ENCODE measurements at places on chromosomes 1 and 21.

DNA sequence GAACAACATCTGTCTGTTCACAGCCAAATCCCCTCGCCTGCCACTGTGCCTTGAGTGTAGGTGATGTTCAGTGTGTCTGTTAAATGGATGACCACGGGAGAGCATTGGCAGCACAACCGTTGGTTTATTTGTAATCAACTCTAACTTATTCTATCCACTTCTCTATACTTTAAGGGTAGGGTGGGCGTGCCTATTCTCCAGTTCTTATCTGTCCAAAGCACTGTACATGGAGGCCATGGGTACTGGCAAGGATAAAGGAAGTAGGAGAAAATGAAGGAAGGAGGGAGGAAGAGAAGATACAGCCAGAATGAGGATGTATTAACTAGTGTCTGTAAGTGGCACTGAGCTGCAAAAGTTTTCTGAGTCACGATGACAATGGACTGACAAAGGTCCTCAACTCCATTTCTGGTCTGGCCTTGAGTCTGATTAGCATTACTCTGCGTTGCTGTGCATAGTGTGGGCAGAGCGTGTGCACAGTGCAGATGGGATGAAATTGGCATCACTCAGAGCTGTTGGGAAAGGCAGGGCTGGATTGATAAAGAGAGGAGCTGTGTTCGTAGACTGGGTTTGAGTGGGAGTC is 7.1 kb downstream of the RHOU start:
- H3K36me3 ChIP-seq, result no peaks in the 10 kb centered on the region
- H3K27ac ChIP-seq, result no peak overlapping the region
- H3K27me3 ChIP-seq, result peaks cover 21% of the 10 kb centered on the region
- no peak for DNase-seq

DNA sequence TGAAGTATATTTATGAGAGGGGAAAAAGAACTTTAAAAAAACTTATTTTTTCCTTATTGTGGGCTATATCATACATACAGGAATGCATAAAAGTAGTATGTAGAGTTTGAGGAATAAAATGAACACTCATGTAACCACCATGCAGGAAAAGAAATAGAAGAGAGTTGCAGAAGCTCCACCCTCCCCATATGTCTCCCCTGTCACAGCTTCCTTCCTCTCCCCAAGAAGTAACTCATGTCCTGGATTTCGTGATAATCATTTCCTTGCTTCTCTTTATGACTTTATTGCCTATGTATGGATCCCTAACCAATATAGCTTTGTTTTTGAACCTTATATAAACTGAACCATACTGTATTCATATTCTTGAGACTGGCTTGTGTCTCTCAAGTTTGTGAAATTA is 126.4 kb downstream of the ZZZ3 start:
- no peak for DNase-seq
- no peak overlapping the region for H3K27ac ChIP-seq
- H3K4me1 ChIP-seq, result no peaks in the 10 kb centered on the region
- no peaks in the 10 kb centered on the region for H3K27me3 ChIP-seq

GRCh38 chr1:203267912-203268311 is 37.4 kb upstream of the BTG2 start:
- no peaks in the 10 kb centered on the region for H3K36me3 ChIP-seq
- no peak for DNase-seq
- H3K27ac ChIP-seq, result no peak overlapping the region
- no peaks in the 10 kb centered on the region for H3K27me3 ChIP-seq

- no peak for DNase-seq
- H3K27me3 ChIP-seq, result no peaks in the 10 kb centered on the region
- H3K27ac ChIP-seq, result no peak overlapping the region
- peaks cover 3% of the 10 kb centered on the region for H3K4me1 ChIP-seq
- H3K36me3 ChIP-seq, result no peaks in the 10 kb centered on the region
These were observed 7.6 kb upstream of the MX1 start for GRCh38 chr21:41418393-41418792.

GRCh38 chr21:45317398-45318145 is 29.9 kb upstream of the POFUT2 start:
- H3K36me3 ChIP-seq, result no peaks in the 10 kb centered on the region
- H3K27ac ChIP-seq, result no peak overlapping the region
- no peaks in the 10 kb centered on the region for H3K4me1 ChIP-seq
- H3K27me3 ChIP-seq, result peaks cover 26% of the 10 kb centered on the region
- no peak for DNase-seq

DNA sequence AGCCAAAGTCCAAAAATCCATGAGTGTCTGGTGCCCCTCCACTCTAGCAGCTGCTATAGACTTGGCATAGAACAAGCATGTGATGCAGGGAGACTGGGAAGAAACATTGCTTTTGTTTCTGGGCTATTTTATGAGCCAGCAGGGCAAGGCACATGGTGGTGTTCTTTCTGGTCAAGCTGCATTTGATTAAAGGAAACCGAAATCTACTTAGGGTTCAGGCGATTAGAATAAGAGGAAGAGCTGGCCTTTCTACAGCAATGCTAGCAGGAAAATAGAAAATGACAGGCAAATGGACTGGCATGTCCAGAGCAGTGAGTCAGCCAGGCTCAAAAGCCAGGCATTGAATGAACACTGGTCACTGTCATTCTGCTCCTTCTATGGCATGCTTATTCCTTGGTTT is 28.5 kb upstream of the ARHGAP29 start:
- no peaks in the 10 kb centered on the region for H3K36me3 ChIP-seq
- no peak overlapping the region for H3K4me3 ChIP-seq
- H3K27me3 ChIP-seq, result no peaks in the 10 kb centered on the region
- H3K27ac ChIP-seq, result no peak overlapping the region

GRCh38 chr21:45291613-45292398 is 4.1 kb upstream of the POFUT2 start:
- no peaks in the 10 kb centered on the region for H3K27me3 ChIP-seq
- H3K4me1 ChIP-seq, result peaks cover 5% of the 10 kb centered on the region
- no peak for DNase-seq
- H3K4me3 ChIP-seq, result no peak overlapping the region
- no peak overlapping the region for H3K27ac ChIP-seq
